ENCODE measurements at places on chromosomes 12 and 14.

DNA sequence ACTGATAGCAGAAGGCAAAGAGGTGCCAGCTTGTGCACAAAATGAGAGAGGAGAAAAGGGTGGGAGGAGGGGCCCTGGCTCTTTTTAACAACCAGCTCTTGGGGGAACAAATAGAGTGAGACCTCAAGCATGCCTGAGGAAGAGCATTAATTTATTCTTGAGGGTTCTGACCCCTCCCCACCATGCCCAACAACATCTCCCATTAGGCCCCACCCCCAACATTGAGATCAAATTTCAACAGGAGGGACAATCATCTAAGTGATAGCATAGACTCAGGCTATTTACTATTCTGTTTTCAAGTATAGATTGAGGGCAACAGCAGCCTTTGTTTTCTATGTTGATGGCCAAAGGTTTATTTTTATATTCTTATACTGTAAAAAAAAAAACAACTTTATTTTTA lies 59.7 kb downstream of the FUT8 start:
- DNase-seq: no peak

DNA sequence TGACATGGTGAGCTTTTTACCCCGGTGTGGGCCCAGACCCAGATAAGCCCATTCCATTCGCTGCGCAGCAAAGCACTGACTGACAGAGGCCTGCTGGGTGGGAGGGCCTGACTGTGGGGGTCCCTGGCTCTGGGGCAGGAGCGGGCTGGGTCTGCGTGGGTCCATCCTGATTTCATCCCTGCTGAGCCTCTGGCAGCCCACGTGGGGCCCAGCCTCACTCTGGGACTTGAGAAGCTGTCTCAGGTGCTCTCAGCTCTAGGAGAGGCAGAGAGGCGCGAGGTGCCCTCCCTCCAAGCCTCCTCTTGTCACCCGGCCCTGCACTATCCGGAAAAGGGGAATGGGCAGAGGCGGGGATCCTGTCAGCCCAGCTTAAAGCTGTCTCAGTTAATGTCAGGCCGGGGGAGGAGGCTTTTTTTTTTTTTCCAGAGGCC lies 927 bp downstream of the ABCB9 start:
- no peak for DNase-seq

GRCh38 chr12:47742253-47742825 lies 16.3 kb downstream of the RAPGEF3 start:
- peak; percentile 76 for DNase-seq

GRCh38 chr12:121626853-121627640 lies 717 bp downstream of the ORAI1 start:
- peak; percentile 93 for DNase-seq

GRCh38 chr14:99460793-99461192 lies 19.9 kb downstream of the SETD3 start:
- DNase-seq: no peak

DNA sequence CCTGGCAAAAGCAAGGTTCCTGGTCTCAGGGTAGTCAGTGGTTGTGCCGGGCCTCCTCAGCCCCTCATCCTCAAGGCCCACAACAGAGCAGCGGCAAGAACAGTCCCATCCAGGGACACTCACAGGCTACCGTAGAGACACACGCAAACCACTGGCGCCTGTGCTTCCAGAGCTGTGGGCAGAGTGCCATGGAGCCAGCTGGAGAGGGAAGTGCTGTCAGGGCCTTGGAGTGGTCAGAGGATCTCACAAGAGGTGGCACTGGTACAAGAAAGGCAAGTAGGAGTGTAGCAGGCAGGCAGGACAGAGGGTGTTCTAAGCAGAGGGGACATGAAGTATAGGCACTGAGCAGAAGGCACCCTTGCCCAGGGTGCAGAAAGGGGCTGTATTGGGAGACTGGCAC lies 34.6 kb downstream of the ANKRD9 start:
- DNase-seq: no peak

DNA sequence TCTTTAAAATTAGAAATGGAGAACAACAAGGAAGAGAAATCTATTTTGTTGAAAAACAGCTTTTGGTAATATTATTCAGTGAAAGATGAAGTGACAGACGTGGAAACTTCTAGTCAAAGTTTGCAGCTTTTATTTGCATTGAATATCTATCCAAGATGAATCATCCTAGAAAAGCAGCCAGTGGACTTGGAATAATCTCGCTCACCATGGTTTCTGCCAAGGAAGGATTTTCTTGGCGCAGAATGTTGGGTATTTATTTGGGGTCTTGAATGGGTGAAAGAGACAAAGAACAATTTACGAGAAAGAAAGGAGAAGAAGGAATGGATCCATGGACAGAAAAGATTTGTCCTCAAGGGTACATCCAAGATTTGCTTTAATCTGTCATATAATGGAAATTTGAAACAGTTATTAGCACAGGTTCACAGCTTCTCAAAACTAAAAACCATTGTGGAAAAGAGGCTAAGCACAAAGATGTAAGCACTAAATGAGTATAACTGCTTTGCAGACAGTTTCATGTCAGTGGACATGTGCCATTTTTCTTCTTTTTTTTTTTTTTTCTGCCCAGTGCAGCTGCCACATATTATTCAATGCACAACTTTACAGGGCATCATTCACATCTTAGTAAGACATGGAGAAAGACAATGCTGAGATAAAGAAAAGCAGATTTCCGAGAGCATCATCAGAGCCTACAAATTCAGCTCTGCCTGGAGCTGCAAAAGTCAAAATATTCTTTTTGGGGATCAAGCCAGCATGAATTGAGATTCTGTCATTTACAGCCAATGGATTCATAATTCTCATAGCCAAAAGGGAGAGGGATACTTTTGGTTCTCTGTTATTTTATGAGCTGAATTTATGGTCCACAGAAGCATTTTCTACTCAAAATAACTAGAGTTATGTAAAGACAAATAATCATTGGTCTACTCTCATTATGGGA lies 333.7 kb downstream of the DAD1 start:
- no peak for DNase-seq

- DNase-seq: no peak
Observed at GRCh38 chr12:48991247-48992050, 7.7 kb downstream of the DDN start.

DNA sequence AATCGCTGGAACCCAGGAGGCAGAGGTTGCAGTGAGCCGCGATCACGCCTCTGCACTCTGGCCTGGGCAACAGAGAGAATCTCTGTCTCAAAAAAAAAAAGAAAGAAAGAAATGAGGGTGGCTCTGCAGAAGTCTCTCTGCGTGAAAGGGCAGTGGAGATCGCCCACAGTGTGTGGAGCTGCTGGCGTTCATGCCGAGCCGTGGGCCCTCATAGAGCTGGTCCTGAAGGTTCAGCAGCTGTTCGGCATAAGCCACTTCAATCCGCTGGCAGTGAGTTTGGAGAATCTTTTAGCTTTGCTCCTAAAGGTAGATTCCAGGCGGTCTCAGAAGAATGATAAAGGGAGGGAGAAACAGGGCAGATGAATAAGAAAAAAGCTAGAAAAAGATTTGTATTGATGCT lies 36.7 kb upstream of the ATP2A2 start:
- DNase-seq: no peak

DNA sequence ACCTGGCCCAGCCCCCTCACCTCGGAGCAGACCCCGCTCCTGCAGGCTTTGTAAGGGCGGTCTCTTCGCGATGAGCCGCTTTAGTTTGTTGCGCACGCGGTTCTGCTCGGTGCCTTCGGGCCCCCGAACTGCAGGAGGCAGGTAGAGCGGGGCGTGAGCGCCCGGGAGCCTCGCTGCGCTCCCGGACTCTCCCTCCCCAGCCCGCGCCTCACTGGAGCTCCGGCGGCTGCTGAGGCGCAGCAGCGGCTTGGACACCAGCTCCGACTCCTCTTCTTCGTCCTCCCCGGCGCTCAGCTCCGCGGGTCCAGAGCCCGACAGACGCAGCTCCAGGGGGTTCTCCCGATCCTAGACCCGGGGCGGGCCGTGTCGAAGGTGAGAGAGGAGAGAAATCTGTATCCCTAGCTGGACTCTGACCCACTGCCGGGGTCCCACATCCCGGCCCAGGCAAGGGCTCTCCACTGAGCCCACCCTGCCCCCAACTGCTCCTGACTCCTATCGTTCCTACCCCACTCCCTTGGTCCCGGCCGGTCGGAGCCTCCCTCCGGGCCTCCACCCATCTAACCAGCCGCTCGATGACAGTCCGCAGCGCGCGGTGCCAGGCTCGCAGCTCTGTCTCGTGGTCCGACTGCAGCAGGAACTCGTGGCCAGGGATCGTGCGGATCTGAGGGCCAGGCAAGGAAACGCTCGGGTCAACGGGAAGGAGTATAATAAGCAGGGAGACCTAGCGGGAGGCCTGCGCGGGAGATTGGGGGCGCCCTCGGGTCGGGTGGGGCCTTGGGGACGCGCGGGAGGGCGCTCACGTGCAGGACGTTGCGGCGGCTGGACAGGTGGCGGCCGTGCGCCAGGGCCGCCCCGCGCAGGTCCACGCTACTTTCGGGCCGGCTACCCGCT lies 4.2 kb downstream of the ARHGAP9 start:
- no peak for DNase-seq

- DNase-seq: no peak
Observed at GRCh38 chr14:23121361-23121771, 2.3 kb upstream of the CEBPE start.

DNA sequence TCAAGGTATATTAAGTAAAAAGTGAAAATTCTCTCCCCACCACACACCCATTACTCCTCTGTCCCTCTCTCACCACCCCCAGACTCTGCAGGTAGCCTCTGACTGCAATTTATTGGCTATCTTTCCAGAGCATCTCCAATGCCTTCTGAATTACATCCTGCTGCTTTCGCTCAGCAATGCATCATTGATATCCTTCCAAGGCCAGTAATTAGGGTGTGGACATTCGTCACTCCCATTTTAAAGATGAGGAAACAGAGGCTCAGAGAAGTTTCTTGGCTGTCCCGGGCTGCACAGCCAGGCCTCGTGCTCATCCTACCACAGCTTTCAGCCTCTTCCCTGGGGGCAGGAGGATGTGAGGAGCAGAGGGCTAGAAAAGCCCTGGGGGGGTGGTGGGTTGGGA lies 23.6 kb upstream of the PGF start:
- no peak for DNase-seq

- DNase-seq: peak; percentile 80
Observed at GRCh38 chr12:49288412-49288853, 6.5 kb upstream of the PRPH start.

DNA sequence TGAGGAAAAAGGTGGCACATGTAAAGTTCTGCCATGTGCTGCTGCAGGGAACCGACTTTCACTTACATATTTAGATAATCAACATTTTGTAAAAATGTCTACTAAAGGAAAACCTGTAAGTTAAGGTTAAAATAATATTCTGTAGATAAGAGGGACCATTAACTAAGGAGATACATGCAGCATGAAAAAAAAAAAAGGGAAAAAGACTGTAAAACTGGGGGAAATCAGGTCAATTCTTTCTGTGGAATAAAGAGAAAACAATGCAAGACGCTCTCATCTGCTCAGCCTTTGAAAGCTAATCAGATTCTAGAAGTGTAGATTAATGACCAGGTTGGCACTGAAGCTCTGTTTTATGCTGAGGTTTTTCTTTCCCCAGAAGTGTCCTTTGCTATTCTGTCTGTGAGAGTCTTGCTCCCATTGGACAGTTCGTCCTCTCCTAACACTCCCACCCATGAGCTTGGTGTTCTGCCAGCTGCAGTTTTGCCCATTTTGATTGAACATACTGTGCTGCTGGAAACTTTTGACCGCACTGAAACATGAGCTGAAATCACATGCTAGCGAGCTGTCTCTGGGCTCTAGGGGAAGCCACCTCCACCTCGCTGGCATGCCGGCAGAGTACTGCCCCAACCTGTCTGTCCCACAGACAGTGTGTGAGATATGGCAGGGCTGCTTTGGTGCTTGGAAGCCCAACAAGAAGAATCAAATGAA lies 39.7 kb downstream of the PPTC7 start:
- no peak for DNase-seq

DNA sequence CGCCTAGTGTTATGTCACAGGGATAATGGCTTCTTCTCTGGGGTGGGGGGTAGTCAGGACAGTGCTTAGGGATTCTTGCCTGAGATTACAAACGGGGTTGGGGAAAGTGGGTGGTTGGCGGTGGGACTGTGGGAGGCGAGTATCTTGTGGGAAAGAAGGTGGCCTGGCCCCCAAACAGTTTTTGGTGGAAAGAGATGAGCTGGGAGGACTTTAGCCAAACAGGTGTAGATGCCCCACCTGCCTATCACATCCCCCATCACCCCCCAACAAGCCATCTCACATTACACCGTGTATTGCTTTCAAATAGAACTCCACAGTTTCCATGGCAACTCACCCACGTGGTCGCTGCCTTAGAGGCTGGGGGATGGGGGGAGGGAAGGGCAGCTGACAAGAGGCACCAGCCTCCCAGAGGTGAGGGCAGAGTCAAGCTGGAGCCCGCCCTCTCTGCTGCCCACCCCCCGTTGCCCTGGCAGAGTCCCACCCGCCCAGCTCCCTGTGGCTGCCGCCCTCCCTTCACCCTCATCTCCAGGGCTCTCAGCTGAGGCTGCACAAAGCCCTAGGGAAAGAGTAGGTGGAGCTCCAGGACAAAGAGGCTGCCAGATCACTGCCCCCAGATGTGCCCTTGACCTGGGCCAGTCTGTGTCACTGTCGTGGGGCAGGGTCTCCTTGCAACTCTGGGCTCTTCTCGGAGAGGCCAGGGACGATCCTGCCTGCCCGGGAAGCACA lies 98.3 kb downstream of the LRRC74A start:
- peak; percentile 67 for DNase-seq

Data from CD4-positive, alpha-beta T cell treated with Interleukin-4 for 1 hour (primary cell).